ENCODE measurements at places on chromosomes 12 and 14. TPM values are rescaled to one million over a fixed set of nuclear protein-coding genes. Genes with fewer than 3 reads are reported as not detected.
A peak's percentile ranks its signal among the peaks of the same experiment; 100 is the strongest.

DNA sequence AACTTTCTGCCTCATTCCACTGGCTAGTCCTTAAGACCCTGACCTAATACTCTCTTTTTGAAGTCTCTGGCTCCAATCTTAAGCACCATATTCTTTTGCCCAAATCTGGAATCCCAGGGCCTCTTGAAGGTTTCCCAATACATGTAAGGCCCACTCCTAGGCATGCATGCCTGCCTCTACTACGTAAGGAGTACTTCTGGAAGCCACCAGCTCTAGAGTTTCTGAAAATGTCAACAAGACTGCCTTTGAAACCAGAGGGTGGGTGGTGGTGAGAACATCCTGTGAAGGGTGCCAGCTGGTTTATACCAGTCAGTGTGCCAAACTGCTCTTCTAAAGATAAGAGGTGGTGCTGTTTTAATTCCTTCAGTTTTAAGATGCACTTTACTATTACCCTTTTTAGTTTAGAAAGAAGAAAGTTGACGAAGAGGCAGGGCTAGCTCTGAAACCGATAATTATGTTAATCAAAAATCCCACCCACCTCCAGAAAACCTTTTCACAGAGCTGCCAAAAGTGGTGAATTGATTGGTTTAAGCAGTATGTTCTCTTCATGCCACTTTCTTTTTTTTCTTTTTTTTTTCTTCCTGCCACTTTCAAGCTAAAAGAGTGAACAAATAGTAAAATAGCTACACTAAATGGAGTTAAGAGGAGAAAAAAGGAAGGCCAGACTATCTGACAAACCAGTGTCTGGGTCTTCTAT lies 8.7 kb upstream of the WDR89 start:
- DNase-seq: no peak
- no peaks in the 10 kb centered on the region for H3K27me3 ChIP-seq

DNA sequence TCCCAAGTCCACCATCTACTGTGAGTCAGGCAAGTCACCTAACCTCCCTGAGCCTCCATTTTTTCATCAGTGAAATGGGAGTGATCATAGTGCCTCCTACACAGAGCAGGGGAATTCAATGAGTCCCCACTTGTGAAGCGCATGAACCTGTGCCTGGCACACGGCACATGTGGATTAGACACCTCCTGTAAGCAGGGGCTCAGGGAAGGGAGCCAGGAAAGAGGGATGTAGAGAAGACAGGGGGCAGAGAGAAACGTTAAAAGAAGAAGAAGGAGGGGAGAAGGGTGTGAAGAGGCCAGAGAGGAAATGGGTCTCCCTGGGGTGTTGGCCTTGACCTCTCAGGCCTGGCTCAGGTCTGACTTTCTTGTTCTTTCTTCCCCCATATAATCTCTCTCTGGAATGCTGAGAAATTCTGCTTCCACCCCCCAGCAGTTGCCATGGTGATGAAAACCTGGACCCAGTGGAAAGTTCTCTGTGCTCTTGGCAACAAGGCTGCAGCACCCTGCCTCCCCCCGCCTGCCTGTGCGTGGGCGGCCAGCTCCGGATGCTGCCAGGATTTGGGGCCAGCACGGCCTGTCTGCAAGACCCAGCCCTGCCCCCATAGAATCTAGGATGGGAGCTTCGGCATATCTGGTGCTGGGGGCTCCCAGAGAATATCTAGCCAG lies 94.5 kb downstream of the CALM1 start:
- H3K36me3 ChIP-seq: no peaks in the 10 kb centered on the region
- peak; percentile 79 for DNase-seq
- H3K4me1 ChIP-seq: peaks cover 19% of the 10 kb centered on the region

RPGRIP1 gene
- total RNA-seq: 0.86 TPM

CLEC6A gene
- not detected for total RNA-seq

SLC8A3 gene
- not detected for total RNA-seq

FOXA1 gene
- total RNA-seq: 7.5 TPM
